Upper lobe of right lung (tissue), 1 donor: ENCODE measurements at places on chromosomes 4 and X. TPM values are rescaled to one million over a fixed set of nuclear protein-coding genes. Genes with fewer than 3 reads are reported as not detected.

DNA sequence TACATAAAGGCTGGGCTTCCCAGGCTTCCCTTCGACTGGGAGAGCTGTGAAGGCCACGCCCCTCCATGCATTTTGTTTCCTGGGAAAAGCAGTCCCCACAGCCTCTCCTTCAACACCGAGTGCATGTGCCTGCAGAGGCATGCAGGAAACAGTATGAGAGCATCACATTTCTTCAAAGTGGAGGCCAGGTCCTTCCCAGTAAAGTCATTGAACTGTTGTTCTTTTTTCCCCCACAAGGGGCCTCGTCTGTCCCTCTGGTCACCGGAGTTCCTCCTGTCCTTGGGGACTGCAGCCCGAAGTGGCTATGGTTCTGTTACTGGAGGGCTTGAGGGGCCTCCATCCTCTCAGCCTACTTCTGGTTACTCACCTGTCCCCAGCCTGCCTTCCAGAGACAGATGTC is 56.0 kb downstream of the RAI2 start:
- DNase-seq = no peak

GRCh38 chr4:153022241-153022715 is 86.2 kb downstream of the FHDC1 start:
- DNase-seq = peak; percentile 86

DNA sequence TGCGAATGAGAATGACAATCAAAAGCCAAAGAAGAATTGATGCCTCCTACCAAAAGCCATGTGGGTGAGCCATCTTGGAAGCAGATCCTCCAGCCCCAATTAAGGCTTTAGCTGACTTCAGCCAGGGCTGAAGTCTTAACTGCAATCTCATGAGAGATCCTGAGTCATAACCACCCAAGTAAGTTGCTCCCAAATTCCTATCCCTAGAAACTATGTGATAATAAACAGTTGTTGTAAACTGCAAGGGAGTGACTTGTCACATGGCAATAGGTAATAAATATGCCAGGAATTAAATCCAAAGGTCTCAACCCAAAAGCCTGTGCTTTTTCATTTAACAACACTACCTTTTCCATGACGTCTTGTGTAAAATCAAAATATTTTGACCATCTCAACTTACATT is 154.2 kb upstream of the TBL1X start:
- DNase-seq = no peak

DNA sequence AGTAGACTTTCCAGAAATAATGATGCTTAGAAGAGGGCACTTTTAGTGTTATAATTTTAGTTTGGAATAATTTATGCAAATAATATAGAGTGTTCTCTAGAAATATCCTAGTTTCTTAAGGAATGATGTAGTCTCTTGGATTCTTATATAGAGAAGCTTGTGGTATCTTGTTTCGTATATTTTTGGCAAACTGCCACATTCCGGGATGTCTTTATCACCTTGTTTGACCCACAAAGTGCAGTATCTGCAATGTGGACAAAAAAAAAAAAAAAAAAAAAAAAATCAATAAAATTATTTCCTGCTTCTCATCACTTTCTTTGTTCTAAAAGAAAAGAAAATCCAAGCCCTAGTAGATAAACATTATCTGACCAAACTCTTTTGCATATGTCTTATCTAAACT is 1577.7 kb upstream of the TENM3 start:
- no peak for DNase-seq

Gene NPY1R
- 4.6 TPM for total RNA-seq
